Activated T-helper 17 cell treated with anti-CD3 and anti-CD28 coated beads, Interleukin-2, amount 50 U/mL, for 72 hours (primary cell): ENCODE measurements at places on chromosomes 12 and 14. TPM values are rescaled to one million over a fixed set of nuclear protein-coding genes. Genes with fewer than 3 reads are reported as not detected.

- ATAC-seq, result no peak
- H3K27me3 ChIP-seq, result no peaks in the 10 kb centered on the region
- no peaks in the 10 kb centered on the region for H3K36me3 ChIP-seq
Observed at GRCh38 chr14:38143170-38143569, 64.5 kb upstream of the SSTR1 start.

DNA sequence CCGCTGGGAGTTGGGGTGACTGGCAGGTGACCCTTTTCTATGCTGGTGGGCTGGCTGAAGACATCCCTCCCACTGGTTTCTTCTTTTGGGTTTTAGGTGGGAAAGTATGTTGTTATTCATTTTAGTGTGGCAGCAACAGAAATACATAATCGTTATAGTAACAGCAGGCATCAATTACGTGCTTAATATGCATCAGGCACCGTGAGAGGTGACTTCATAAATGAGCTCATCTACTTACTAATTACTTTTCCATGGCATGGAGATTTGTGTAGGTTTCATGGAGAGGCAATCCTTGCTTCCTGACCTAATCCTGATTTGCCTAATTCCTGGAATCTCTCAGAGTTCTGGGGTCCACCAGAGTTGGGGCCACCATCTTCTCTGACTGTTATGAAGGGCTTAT is 13.4 kb upstream of the CELA1 start:
- no peak overlapping the region for H3K27ac ChIP-seq
- H3K36me3 ChIP-seq, result peaks cover 7% of the 10 kb centered on the region
- ATAC-seq, result no peak
- H3K4me1 ChIP-seq, result no peaks in the 10 kb centered on the region
- no peaks in the 10 kb centered on the region for H3K27me3 ChIP-seq

GRCh38 chr12:121930862-121931261 is 12.5 kb downstream of the CFAP251 start:
- H3K4me1 ChIP-seq, result no peaks in the 10 kb centered on the region
- no peak overlapping the region for H3K27ac ChIP-seq

- H3K4me3 ChIP-seq, result no peak overlapping the region
- no peaks in the 10 kb centered on the region for H3K36me3 ChIP-seq
- peaks cover 39% of the 10 kb centered on the region for H3K27me3 ChIP-seq
Observed at GRCh38 chr14:104461676-104462449, 117.7 kb upstream of the C14orf180 start.

- peaks cover 3% of the 10 kb centered on the region for H3K27me3 ChIP-seq
- no peak overlapping the region for H3K4me3 ChIP-seq
- ATAC-seq, result peak; percentile 38
- H3K36me3 ChIP-seq, result no peaks in the 10 kb centered on the region
- H3K4me1 ChIP-seq, result no peaks in the 10 kb centered on the region
- H3K27ac ChIP-seq, result no peak overlapping the region
Observed at GRCh38 chr12:121114019-121114639, 18.5 kb upstream of the P2RX7 start.

DNA sequence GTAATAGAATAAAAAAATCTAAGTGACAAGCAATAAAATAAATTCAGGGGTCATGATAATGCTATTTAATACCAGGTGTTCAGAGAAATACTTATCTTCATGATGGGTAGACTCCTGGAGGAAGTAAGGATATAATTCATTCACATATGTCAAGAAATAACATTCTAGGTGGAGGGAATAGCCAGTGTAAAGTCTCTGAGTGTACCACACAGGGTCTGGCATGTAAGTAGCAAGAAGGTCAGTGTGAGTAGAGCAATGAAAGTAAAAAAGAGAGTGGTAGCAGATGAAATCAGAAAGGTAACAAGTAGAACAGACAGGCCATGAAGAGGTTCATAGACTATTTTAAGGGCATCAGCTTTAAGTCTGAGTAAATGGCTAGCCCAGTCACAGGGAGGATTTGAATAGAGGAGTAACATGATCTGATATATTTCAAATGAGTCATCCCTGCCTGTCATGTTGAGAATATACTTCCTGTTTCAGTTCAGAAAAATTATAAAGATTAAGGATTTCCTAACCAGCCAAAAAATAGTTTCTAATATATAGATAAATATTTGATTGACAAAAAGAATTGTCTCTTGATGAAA is 519.9 kb downstream of the C12orf50 start:
- ATAC-seq, result no peak
- H3K27ac ChIP-seq, result no peak overlapping the region
- no peaks in the 10 kb centered on the region for H3K4me1 ChIP-seq

Gene RTL1
- total RNA-seq, result not detected

- H3K4me3 ChIP-seq, result no peak overlapping the region
- peaks cover 25% of the 10 kb centered on the region for H3K27me3 ChIP-seq
- H3K36me3 ChIP-seq, result no peaks in the 10 kb centered on the region
- H3K27ac ChIP-seq, result no peak overlapping the region
- H3K4me1 ChIP-seq, result no peaks in the 10 kb centered on the region
Observed at GRCh38 chr12:101564912-101565311, 29.9 kb upstream of the MYBPC1 start.

DNA sequence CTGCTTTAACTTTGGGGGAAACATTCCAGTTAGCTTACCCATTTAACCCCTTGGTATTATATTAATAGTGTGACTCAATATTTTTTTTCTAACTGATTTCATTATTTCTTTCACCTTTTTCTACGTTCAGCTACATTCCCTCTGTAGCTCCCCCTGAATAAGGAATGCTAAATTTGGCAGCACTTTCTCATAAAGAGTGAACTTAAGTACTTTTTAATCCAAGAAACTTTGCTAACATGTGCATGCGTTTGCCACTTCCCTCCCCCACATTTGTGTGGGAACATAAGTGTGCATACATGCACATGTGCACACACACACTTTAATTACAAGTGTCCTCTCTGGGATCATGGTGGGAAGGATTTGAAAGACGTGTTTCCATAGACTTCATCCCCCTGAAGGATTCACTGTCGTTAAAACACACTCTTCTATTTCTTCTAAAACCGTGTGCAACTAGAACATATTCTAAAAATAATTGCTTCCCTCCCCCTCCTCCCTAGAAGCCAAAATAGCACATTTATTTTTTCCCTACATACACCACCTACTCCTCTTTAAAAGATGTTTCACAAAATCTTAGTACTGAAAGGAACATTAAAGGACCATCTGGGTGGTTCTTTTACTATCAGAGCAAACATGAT is 142.6 kb downstream of the PPM1H start:
- no peak overlapping the region for H3K4me3 ChIP-seq
- peaks cover 11% of the 10 kb centered on the region for H3K27me3 ChIP-seq
- no peak overlapping the region for H3K27ac ChIP-seq

- ATAC-seq, result no peak
- peaks cover 28% of the 10 kb centered on the region for H3K27me3 ChIP-seq
- H3K4me1 ChIP-seq, result no peaks in the 10 kb centered on the region
- peak overlapping the region; percentile 3 for H3K4me3 ChIP-seq
- H3K27ac ChIP-seq, result no peak overlapping the region
Observed at GRCh38 chr14:104135121-104135903, 3.1 kb upstream of the KIF26A start.

Gene SYNE3
- 79.1 TPM for total RNA-seq

DNA sequence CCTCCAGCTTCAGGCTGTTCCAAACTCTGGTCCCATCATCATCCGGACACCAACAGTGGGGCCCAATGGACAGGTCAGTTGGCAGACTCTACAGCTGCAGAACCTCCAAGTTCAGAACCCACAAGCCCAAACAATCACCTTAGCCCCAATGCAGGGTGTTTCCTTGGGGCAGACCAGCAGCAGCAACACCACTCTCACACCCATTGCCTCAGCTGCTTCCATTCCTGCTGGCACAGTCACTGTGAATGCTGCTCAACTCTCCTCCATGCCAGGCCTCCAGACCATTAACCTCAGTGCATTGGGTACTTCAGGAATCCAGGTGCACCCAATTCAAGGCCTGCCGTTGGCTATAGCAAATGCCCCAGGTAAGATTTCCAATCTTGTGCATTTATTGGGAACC is 3.3 kb downstream of the SP1 start:
- ATAC-seq, result no peak
- peaks cover 79% of the 10 kb centered on the region for H3K36me3 ChIP-seq

DNA sequence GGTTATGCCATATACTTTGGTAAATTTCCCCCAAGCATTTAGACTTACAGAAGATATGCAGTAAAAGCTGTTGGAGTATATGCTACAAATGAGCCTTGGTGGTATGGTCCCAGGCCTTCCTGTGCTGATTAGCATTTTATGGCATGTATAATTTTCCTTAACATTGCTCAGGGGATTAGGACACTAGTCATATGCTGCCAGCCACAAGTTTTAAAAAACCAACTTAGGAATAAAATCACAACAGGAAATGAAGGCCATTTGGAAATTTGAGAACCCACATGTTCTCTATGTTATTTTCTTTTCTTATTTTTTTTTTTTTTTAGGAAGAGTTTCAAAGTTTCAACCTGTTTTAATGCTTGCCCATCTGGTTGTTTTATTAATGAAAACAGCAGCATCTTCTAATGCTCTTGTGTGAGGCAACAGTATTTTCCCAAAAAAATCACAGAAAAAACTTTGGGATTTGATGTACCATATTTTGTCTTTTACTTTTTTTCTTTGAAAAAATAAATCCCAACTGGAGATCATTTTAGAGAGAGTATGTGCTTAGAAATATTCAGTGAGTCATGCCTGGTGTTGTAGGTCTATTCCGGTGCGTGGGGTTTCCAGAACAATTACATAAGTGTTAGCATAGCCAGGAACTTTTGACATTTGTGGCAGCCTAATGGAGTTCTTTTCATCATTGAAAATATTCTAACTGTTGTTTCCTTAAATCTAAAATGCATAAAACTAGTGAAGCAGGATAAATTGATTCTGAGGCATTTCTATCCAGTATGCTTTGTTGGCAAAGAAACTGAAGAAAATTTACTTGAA is 21.7 kb upstream of the DUSP6 start:
- ATAC-seq, result no peak
- H3K4me3 ChIP-seq, result no peak overlapping the region
- H3K27me3 ChIP-seq, result no peaks in the 10 kb centered on the region
- no peaks in the 10 kb centered on the region for H3K36me3 ChIP-seq
- H3K4me1 ChIP-seq, result peaks cover 17% of the 10 kb centered on the region
- H3K27ac ChIP-seq, result no peak overlapping the region

Gene ASCL1
- not detected for total RNA-seq

DNA sequence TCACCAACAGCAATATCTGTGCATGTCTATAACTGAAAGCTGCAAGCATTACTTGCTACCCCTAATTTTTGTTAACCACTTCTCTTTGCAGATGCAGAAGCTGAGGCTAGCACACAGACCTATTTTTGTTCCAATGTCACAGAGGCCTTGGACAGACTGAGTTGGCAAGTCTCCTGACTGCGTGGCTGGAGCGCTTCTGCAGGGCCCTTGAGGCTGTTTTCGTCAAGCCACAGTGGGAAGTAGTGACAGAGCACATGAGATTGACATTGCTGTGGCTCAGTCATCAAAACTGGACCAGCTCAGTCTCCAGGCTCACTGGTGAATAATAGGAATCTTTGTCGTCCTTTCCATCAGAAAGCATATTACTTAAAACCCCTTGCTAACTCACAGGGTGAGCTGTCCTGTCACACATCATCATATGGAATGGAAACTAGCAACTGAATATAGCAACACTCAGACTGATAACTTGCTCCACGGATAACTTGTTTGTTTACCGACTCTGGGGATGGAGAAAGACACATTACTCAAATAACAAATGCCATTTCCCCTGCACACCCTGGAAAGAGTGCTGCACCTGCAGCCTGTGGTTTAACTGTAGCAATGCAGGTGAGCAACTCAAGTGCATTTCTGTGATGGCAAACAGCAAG is 43.6 kb upstream of the DDX11 start:
- H3K4me3 ChIP-seq, result no peak overlapping the region
- ATAC-seq, result no peak
- H3K27ac ChIP-seq, result no peak overlapping the region
- H3K36me3 ChIP-seq, result no peaks in the 10 kb centered on the region
- H3K27me3 ChIP-seq, result peaks cover 7% of the 10 kb centered on the region
- H3K4me1 ChIP-seq, result no peaks in the 10 kb centered on the region

GRCh38 chr14:98651037-98651436 is 621.0 kb downstream of the BCL11B start:
- no peak overlapping the region for H3K27ac ChIP-seq
- no peaks in the 10 kb centered on the region for H3K27me3 ChIP-seq
- H3K4me3 ChIP-seq, result no peak overlapping the region
- no peak for ATAC-seq

- ATAC-seq, result no peak
- no peak overlapping the region for H3K27ac ChIP-seq
- no peak overlapping the region for H3K4me3 ChIP-seq
Observed at GRCh38 chr14:85444635-85445034, 85.3 kb upstream of the FLRT2 start.

DNA sequence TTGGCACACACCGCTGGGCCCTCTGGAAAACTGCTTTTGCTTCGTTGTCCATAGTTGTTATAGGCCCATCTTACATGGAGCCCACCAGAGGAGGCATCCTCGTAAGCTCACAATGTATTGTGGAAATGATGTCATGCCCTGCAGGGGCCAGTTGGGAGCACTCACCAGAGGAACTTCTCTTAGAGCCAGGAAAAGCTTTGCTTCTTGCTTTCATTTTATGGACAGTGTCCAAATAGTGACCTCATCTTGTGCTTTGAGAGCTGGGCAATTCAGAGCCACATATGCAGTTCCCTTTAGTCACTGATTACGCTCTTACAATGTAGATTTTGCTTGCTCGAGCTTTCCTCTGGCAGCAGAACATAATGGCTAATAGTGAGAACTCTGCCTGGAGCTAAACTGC is 275.6 kb downstream of the AACS start:
- H3K27me3 ChIP-seq, result peaks cover 26% of the 10 kb centered on the region
- no peak for ATAC-seq
- H3K36me3 ChIP-seq, result no peaks in the 10 kb centered on the region
- H3K4me3 ChIP-seq, result no peak overlapping the region

GRCh38 chr14:66099451-66099850 is 386.7 kb upstream of the CCDC196 start:
- no peaks in the 10 kb centered on the region for H3K36me3 ChIP-seq
- H3K27ac ChIP-seq, result no peak overlapping the region
- H3K27me3 ChIP-seq, result peaks cover 10% of the 10 kb centered on the region
- ATAC-seq, result no peak
- no peaks in the 10 kb centered on the region for H3K4me1 ChIP-seq

Gene TAS2R31
- total RNA-seq, result 8.0 TPM

DNA sequence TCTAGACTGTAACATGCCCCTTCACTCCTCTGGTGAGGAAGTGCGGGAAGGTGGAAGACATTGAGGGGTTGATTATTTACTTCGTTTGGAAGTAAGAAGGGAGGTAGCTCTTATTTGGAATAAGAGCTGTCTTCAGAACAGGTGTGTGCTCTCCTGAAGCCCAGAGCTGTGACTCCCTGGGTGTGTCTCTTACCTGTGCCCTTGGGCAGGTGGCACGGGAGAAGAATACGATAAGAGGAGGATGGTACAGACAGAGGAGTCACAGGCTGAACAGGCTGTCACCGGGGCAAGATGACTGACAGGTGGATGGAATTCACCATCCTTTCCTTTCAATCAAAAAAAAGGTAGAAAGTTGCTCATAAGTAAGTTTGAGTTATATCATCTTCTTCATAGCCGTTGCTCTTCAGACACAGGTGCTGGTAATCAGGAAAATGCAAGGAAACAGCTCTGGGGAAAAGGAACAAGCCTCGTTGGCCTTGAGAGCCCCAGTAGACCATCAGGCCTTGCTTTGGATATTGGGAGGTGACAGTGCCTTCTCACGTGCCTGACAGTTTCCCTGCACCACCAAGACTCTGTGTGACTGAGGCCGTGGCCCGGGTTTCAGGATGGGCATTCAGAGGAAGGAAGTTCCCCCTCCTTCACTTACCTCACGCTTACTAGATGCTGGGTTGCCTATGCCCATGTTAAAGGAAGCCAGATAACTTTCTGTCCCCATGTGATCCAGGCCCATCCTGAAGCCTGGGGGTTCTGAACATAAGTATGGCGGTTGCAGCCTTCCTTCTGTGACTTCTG is 120.4 kb downstream of the ETV6 start:
- peak overlapping the region; percentile 76 for H3K4me3 ChIP-seq
- no peak for ATAC-seq
- no peaks in the 10 kb centered on the region for H3K27me3 ChIP-seq
- peaks cover 78% of the 10 kb centered on the region for H3K36me3 ChIP-seq
- H3K27ac ChIP-seq, result peak overlapping the region; percentile 78
